Suppressor macrophage (primary cell): ENCODE measurements at places on chromosomes 12 and 14.
A peak's percentile ranks its signal among the peaks of the same experiment; 100 is the strongest.

DNA sequence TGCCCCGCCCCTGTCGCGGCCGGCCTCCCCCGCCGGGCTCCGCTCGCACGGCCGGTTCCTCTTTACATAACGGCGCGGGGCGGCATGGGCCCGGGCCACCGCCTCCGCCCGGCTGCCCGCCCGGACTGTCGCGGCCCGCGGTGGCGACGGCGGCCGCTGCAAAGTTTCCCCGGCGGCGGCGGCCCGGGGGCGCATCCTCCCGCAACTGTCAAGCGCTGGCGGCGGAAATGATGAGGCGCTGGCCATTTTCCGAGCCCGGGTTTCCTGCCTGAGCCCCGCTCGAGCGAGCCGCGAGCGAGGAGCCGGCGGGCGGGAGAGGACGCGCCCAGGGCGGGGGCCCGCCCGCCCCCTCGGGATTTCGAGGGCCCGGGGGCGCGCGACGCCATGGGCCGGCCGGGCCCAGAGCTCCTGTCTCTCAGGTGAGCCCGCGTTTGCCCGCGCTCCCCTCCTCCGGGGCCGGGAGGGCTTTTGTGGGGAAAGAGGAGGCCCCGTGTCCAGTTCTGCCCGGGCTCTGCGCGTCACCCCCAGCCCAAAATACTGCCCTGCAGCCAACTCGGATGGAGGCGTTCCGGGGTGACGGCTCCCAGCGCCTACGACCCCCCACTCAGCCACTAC, at the start of gene SH2B3:
SH2B3 (plus strand) TSS at position 65 of the 615 bp plus-strand sequence. CDS start 12,223 bp downstream, outside the sequence.
- no peak for DNase-seq

GRCh38 chr12:127685491-127685890, 581.5 kb upstream of the TMEM132C start:
- no peak for DNase-seq

DNA sequence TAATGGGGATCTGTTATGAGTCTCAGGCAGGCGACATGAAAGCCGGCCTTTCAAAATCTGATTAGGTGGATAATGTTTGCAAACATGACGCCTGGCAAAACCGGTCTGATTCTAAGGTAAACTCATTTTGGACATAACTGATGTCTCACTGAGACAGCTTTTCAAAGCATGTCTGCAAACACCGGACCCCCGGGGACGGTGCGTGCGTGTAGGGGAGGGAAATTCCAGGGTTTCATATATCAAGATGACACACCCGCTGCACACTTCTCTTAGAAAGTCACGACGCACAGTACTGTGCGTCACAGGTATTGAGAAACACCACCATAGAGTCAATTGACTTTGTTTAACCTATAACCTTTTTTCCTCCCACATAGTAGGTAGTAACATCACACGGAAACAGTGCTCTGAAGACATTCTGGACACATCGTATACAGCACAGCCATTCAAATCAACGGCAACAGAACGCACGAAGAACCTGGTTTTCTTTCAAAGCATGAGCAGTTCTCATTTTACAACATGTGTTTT, 43.9 kb upstream of the TESC start:
- DNase-seq = no peak

GRCh38 chr12:90959032-90959431, 4.1 kb upstream of the CCER1 start:
- DNase-seq = no peak

DNA sequence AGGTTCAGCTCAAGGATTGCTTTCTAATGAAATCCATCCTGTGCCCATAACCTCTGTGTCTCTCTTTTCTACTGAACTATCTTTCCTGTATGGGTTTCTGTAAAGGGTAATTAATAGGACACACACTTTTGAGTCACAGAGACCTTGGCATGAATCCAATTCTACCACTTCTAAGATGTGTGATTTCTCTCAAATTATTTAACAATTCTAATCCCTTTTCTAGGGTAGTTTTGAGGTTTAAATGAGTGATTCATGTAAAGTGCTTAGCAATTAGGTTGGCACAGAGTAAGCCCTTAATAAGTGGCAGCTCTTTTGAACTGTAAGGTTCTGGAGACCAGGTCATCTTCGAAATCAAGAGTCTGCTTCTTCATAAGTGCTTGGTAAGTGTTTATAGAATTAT, 202.7 kb downstream of the RASSF9 start:
- DNase-seq = no peak

DNA sequence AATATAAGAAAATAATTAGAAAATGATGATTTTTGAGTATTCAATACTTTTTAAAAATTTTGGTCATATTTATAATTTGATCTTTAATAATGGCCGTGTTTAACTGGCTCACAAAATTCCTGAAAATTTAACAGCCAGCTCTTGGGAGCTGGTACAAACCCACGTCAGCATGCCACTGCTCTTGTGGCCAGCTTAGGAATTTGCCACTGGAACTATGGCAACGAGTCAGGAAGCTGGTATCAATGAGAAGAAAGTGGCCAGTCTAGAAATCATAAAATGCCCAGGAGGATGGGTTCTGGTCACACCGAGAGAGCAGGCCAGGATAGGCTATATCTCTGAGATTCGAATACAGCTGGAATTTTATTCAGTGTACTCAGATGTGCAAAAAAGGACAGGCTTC, 72.2 kb upstream of the PLEKHG3 start:
- DNase-seq = no peak

DNA sequence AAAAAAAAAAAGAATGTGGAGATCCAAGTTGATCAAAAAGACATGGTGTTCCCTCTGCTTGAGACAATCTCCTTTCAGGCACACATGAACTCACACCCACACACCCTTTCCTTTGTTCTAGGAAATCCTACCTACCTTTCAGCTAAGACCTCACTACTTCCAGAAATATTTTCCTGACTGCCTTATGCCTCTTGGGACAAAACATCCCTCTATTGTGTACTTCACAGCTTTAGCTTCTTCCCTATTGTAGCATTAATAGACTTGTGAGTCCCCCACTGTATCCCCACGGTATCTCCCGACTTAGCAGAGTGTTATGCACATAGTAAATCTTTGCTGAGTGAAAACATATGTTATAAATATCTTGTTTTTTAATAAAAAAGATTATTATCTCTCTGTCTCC, 44.9 kb upstream of the AEBP2 start:
- no peak for DNase-seq

GRCh38 chr14:54366736-54367735, 29.8 kb upstream of the CDKN3 start:
- DNase-seq = peak; percentile 15

DNA sequence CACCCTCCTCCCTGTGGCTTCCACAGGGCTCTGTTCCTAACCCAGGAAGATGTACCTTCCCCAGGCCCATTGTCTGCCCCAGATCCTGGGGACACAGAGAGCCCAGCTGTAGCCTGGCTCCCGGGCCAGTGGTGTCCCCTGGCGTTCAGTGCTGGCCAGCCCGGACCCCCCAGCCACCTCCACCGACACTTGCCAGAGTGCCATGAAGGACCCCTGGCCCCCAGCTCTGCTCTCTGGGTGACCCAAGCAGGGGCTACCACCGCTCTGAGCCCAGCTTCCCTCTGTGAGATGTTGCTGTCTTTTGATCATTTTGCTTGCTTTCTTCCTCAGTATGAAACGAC, 6.2 kb downstream of the INF2 start:
- DNase-seq = no peak

DNA sequence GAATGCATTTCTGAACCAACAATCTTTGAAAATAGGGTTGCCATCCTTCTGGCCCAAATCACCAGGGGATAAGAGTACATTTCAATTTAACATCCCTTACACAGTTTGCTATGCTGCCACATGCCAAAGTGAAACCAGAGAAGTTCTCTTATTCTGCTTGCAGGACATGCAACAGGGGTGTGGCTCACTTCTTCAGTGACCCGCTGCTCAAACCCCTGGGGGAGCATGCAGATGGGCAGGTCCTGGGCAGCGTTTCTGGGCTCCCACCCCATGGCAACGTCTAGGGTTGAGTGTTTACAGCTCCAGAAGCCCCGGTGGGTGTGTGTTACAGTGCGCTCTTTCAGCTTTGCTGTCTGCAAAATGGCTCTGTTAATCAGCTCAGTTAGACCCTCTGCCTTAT, 1306.3 kb upstream of the TMEM132C start:
- DNase-seq = no peak

- DNase-seq = no peak
Observed at GRCh38 chr14:75886636-75887348, 95.0 kb downstream of the TGFB3 start.

- DNase-seq = peak; percentile 90
Observed at GRCh38 chr12:108567406-108568337, 5.3 kb downstream of the ISCU start.

DNA sequence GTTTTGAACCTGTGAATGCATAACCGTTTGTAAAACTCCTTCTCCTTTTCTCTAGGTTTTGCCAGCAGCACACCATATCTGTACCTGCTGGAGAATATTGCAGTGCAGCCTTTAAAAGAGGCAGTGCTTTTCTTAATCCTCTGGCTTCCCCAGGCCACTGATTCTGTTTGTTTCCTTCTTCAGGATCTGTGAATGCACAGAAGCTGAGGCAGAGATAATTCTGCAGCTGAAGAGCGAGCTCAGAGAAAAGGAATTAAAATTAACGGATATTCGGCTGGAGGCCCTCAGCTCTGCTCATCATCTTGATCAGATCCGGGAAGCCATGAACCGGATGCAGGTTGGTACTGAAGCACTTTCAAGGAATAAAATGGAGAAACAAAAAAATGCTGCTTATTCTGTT, 348.7 kb downstream of the NAV3 start:
- no peak for DNase-seq

- peak; percentile 59 for DNase-seq
Observed at GRCh38 chr12:50401500-50402081, 906 bp downstream of the LARP4 start.

DNA sequence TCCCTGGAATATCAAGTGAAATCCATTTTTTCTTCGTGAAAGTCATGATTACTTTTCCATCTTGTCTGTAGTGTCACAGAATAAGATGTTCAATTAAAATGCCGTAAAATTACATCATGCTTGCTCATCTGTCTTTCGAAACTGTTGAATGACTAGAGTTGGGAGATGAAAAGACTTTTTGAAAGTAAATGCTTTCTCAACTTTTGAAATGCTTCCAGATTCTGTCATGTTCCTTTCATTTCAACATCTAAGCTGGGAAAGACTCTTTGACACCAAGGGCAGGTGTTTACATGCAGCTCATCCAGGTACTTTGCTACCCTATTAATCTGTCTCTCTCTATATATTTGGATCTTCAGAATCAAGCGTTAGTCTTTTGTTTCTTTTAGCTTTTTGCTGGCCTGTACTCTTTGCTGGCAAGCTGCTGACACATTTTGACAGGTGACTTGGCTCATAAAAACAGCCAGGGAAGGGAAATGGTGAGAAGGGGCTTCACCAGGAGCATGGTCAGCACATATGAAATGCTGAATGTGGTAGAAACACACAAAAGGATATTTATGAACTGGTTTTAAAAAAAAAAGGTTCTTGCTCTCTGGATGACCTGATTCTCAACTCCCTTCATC, 77.0 kb upstream of the METAP2 start:
- DNase-seq = no peak

- DNase-seq = peak; percentile 46
Observed at GRCh38 chr12:79934281-79935020, 446 bp downstream of the PPP1R12A start.

GRCh38 chr12:2009623-2010022, 5.4 kb upstream of the DCP1B start:
- DNase-seq = no peak

DNA sequence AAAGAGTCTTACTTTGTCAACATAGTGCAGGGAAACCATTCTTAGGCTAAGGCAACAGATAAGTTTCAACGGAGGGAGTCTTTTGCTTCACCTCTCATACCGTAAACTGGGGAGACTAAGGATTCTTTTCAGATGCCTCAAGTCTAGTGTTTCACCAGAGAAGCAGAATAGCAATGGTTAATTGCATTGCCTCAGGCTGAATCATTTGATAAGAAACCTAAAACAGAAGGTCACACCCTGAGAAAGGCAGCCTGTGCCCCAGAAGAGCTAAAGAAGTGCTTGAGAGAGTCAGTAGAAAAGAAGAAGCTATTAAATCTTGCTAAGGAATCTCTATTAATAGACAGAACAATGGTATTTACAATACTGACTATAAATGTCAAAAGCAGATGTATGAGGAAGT, 21.8 kb upstream of the ATXN7L3B start:
- no peak for DNase-seq

DNA sequence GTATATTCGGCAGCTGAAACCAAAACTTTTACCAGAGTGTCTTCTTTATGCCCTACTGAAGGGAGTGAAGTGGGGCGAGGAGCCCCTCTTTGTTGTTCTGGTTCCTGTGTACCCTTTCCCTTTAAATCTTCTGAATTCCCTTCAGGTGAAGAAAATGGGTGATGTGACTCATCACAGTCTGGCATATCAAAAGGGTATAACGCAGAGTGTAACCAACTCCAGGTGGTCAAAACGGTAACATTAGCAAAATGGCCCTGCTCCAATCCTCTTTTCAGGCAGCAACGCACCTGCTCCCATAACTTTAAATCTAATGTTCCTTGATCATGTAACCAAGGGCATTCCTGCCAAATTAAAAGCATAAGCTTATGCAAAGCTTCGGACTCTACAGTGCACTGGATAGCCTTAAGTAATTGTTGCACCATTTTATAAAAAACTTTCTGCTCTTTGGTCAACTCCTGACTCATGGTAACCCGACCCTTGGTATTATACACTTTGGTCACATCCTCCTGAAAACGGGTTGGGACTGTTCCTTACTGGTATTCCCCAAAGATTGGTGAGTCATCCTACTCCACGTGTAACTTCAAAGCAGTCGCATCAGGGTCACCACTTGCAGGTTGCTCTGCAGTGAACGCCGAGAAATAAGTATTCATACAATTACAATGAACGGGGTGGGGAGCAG, 83.1 kb downstream of the KCNMB4 start:
- no peak for DNase-seq

DNA sequence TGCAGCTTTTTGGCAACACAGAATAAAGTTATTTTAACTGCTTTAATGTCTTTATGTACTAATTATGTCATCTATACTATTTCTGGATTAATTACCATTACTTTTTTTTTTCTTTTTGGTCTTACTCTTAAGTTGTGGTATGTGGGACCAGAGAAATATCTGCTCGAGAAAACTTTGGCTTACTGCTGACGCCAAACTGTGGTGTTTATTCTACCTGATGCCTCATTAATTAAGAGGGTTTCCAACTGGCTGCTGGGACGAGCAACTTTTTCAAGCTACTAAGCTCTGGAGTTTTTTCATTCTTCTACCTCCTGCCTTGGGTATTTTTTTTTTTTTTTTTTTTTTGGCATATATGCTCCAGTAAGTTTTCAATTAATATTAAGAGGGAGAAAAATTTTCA, 1257.5 kb downstream of the FSCB start:
- DNase-seq = no peak

- DNase-seq = no peak
Observed at GRCh38 chr12:133130808-133131128, 341 bp downstream of the ZNF10 start.

- DNase-seq = peak; percentile 63
Observed at GRCh38 chr12:93980711-93981110, 167.7 kb upstream of the PLXNC1 start.

DNA sequence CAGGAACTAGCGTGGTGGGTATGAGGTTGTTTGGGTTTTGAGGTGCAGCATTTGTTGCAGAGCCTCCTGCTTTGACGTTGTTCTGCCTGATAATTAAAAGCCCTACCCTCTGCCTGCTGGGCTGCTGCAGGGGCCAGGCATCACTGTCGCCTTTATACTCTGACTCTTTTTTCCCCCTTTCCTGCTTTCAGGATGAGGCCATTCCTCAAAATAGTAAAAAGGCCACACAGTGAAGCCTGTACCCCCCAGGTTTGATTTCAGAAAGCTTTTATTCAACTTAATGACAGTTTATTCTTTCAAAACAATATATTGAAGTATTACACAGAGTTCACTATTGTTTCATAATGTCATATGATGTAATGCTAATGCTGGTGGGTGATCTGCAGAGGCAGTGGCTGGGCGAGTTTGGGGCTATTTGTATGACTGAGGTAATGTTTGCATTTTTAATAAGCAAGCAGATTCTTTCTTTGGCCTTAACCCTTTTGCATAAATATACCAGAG, 9.1 kb downstream of the BORCS5 start:
- DNase-seq = peak; percentile 65
